ENCODE measurements at places on chromosomes 6 and 20.

DNA sequence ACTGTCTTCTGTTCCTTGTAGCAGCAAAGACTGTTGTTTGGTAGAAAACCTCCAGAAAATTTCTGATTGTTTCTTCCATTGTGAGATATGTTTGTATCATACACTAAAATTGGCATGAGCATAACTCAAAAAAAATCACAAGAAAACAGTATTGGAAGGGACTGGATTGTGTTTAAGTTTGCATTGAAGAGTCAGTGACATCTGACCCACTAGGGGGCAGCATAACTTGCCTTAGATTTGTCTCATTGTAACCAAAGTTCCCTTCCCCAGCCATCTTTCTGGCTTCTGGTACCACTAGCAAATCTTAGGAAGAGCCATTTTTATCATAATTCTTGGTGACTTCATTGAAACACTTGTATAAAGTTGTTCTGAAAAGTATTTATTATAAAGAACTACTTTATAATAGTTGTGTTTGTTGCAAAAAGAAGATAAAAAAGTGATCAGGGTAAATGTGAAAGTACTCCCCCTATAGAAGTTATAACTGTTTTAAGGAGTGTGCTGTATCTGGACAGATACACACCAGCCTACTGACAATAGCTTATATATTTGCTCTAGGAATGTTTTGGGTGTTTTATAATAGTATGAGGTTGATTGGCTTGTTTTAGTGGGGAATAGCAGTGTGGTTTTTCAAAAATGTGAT is 7.7 kb downstream of the CSTF1 start:
- peak; percentile 79 for DNase-seq

GRCh38 chr6:141521440-141521839 is 611.3 kb upstream of the GJE1 start:
- no peak for DNase-seq

DNA sequence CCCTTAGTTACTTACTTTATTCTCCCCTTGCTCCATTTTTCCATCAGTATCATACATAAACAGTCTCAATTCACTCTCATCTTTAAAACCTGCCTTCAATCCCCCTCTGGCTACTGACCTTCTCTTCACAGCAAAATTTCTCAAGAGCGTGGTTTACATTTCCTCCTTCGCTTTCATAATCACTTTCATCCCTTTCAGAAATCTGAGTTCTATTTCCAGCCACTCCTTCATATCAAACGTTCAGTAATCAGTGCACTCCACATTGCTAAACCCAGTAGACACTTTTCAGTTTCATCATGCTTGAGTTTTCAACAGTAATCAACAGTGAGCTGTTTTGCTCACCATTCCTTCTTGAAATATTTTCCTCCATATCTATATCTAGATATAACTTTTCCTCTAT is 176.7 kb upstream of the HSF2 start:
- DNase-seq = no peak

DNA sequence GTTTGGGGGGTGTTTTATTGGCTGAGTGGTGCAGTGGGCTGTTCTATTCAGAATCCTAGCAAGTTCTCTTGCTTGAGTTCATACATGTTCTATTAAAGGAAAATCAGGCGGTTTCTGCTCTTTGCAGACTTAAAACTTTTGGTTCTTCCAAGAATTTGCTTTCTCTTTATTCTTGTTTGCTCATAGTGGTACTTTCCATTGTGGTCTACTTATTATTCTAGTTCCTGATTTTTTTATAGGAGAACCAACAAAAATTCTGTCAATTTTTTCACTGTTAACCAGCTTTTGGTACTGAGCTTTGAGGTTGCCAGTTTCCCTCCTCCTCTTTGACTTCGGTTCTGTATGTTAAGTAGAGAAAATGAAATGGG is 6.7 kb downstream of the AFDN start:
- no peak for DNase-seq

DNA sequence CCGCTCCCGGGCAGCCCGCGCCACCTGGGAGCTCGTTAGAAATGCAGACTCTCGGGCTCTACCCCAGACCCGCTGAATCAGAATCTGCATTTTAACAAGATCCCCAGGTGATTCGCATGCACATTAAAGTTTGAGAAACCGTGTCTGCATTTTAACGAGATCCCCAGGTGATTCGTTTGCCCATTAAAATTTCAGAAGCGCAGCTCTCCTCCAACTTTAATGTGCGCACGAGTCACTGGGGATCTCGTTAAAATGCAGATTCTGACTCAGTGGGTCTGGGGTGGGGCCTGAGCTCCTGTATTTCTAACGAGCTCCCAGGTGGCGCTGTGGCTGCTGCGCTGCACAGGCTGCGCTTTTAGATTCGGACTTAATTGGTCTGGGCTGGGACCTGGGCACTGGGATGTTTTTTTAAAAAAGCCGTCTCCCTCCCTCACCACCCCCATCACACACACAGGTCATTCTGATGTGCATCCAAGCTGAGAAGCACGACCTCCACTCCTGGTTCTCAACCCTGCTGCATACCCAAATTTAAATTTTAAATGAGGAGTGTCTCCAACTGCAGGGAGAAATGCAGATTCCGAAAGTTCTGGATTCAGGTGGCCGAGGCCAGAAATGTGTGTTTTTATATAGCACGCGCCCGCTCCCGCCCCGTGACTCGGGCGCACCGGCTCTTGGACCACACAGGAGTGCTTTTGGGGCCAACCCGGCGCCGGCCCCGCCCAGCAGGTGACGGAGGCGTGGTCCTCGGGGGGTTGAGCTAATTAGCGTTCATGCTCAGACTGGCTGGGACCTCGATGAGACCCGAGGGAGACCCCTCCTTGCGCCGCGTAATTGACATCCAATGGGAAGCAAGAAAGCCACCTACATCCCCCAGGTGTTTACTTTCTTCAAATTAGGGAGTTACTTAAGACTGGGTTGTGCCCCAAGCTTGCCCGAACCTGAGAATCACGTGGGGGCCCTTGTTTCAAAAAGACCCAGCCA is 85.8 kb downstream of the ZFP64 start:
- peak; percentile 96 for DNase-seq

DNA sequence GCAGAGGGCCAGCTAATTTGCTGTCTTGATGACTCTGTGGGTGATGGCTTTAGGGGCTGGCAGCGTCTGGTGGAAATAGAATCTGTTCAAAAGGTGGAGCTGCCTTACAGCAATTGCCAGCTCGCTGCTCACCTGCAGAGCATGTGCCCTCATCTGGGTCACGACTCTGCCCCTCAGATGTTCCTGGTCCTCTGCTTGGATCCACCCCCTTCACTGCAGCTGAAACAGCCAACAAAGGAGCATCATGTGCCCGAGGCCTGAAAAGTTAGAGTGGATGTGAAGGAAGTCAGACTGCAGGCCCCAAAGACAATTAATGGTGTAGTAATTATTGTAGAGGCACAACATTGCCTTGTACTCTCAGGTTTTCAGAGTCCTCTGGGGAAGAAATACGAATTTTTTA is 19.9 kb downstream of the RREB1 start:
- no peak for DNase-seq

DNA sequence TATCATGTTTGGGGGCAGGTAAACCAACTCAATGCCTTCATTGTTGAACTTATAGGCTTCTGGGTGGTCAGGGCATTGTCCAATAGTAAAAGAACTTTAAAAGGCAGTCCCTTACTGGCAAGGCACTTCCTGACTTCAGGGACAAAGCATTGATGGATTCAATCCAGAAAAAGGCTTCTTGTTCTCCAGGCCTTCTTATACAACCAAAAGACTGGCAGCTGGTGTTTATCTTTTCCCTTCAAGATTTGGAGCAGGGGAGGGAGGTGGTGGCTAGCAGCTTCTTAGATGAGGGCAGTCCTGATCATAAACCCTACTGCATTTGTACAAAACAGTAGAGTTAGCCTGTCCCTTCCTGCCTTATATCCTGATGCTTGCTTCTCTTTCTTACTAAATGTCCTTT is 57.5 kb downstream of the NCOA3 start:
- no peak for DNase-seq

DNA sequence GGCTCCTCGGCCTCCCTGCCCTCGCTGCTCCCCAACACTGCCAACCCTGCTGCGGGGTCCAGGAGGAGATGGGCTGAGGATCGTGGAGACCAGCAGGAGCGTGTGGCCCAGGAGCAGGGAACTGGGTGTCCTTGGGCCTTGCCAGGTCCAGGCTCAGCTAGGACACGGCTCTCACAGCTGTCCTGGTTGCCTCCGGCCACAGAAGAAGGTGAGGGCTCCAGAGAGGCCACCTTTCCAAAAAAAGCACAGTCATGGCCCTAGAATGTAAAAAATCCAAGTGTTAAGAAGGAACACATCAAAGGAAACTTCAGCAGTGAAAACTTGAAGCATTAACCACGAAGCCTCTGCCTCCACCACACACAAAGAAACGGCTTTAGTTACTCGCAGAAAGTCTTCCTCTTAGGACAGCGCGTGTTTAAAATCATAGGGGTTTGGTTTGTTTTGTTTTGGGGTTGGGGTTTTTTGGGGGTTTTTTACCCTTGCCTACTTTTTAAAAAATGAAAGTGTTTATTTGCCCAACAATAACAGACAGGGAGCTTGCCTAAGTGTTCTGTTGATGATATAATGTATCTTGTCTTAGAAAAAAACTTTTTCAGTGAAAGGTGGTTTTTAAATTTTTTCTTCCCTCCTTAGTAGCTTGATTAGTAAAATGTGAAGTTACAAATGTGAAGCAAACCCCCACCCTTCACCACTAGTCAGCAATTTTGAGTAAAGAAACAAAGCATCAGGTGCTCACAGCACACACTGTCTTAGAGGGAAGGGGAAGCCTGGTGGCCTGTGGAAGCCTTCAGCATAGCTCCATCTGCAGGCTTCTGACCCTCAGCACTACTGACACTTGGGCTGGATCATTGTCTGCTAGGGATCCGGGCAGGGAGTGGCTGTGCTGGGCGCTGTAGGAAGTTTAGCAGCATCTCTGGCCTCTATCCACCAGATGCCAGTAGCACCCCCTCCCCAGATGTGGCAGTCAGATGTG is 60.0 kb downstream of the PTPN1 start:
- peak; percentile 72 for DNase-seq

GRCh38 chr6:160781298-160781697 is 79.3 kb downstream of the PLG start:
- DNase-seq = no peak

GRCh38 chr6:40962241-40962640 is 76.8 kb downstream of the UNC5CL start:
- no peak for DNase-seq

GRCh38 chr6:168139121-168139520 is 60.1 kb upstream of the FRMD1 start:
- no peak for DNase-seq

DNA sequence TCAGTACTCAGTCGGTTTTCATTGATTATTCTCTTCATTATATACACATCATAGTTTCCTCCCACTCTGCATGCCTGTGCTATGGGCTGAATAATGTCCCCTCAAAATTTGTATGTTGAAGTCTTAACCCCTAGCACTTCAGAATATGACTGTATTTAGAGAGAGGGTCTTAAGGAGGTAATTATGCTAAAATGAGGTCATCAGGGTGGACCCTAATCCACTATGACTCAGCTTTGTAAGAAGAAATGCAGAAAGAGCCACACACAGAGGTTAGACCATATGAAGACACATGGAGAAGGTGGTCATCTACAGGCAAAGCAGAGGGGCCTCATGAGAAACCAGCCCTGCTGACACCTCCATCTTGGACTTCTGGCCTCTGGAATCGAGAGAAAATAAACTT is 15.8 kb downstream of the ABHD12 start:
- no peak for DNase-seq

DNA sequence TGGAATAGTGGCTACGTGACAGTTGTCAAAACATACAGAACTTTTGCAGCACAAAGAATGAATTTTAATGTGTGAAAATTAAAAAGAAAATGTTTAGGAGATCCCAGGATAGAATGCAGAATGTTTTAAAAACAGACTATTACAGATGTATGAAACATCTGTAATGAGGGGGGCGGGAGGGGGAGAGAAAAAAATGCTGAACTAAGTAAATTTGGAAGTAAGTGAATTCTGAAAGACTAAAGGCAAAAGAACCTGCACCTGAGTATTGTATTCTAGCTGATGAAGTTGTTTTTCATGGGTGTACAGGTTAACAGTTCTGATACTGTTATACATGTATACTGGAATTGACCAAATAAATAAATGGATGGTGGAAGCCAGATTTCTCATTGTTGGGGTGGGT is 178.8 kb downstream of the ZFAND3 start:
- DNase-seq = no peak

GRCh38 chr6:117449549-117450439 is 24.1 kb upstream of the ROS1 start:
- peak; percentile 89 for DNase-seq

DNA sequence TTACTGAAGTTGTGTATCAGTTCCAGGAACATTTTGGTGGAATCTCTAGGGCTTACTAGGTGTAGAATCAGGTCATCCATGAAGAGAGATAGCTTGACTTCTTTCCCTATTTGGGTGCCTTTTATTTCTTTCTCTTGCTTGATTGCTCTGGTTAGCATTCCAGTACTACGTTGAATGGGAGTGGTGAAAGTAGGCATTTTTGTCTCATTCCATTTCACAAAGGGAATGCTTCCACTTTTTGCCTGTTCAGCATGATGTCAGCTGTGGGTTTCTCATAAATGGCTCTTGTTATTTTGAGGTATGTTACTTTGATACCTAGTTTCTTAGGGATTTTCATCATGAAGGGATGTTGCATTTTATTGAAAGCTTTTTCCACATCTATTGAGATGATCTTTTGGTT is 195.3 kb downstream of the MOXD1 start:
- no peak for DNase-seq

DNA sequence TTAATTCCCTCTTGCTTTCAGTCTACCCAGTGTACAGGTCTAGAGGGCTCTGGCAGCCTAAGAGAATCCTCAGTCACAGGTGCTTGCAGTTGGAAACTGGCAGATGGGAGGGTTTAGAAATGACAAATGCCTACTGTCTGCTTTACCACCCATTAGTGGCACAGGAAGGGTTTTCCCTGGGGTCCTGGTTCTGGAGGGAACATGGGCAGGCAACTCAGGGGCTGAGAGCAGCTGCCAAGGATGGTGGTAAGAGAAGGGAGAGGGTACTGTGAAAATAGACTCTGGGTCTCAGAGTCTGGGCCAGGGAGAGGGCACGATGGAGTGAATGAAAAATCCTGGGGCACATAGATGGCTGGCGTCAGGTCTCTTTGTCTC is 103.5 kb downstream of the TCP11 start:
- DNase-seq = no peak

DNA sequence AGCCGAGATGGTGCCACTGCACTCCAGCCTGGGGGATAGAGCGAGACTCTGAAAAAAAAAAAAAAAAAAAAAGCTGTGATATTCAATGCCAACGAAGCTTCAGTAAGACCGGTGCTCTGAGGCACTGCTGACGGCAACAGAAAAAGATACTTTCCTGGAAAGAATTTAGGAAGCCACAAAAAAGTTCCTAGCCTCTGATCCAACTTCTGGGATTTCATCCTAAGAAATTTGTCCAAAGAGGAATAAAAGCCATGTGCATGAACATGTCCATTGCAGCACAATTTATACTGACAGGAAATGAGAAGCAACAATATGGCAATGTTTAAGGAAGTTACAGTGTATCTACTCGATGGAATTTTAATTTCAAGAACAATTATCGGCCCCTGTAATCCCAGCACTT is 24.5 kb upstream of the CARMIL1 start:
- no peak for DNase-seq
